ENCODE measurements at places on chromosomes 5 and 9.

DNA sequence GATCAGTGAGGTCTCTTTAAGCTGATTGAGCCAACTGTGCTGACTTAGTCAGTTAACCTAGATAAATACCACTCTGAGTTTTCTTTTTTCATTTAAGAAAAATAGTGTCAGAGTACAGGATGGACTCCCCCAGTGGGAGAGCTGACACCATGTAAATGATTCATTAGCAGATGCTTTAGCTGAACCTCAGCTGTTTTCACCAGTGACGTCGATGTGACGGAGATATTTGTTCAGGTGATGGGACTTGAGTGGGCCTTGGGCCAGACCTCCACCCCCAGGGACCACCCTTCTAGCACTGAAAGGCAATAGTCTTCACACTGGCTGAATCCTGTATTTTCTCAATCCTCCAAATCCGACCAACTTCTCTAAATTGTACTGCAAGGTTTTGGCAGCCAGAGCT is 196.1 kb downstream of the GAS1 start:
- no peak for DNase-seq

GRCh38 chr9:131233995-131234394 is 42.3 kb downstream of the FAM78A start:
- no peak for DNase-seq

DNA sequence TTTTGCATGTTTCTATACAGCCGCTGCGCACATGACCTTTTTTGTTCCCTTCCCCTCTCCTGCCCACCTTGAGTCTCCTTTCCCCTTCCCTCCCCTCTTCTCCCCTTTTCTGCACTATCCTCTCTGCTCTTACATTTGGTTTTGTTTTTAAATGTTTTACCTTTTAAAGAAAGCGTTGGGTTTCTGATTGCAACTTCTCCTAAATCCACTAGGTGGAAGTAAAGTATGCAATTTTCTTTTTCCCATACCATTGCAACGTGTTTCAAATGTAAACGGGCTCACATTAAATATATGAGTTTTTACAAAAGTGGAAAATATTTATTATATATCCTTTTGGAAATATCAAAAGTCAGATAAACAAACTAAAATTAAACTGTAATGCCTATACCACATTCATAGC is 500.9 kb downstream of the DIRAS2 start:
- no peak for DNase-seq

DNA sequence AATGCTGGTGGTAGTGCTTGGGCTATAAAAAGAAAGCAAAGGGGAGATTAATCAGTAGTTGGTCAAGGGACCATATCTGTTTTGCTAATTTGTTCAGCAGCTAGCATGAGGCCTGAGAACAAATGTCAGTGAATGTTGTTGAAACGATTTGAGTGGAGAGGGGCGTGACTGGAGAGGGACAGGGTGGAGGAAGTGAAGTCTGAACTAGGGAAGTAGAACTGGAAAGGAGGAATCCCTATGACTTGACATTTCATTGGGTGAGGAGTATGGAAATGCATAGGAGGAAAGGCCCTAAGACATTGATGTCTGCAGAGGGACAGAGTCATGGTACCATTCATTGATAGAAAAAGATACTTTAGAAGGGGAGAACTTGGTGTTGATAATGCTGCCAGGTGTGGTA is 19.7 kb downstream of the TLE4 start:
- DNase-seq, result no peak

- DNase-seq, result no peak
These were observed 339.7 kb upstream of the CLINT1 start for GRCh38 chr5:158198636-158199035.

GRCh38 chr5:55191165-55191564 is 18.2 kb upstream of the CDC20B start:
- DNase-seq, result no peak
